ENCODE measurements at places on chromosomes 3 and 15. TPM values are rescaled to one million over a fixed set of nuclear protein-coding genes. Genes with fewer than 3 reads are reported as not detected.

The INKA1 gene
- 2.5 TPM for total RNA-seq

The AADACL2 gene
- not detected for total RNA-seq

The TRA2B gene
- 140 TPM for total RNA-seq

The BDH1 gene
- total RNA-seq, result 20.8 TPM

The GRAMD1C gene
- total RNA-seq, result 1.6 TPM

The THPO gene
- total RNA-seq, result not detected

The GOLGA8Q gene
- total RNA-seq, result not detected

The UPK1B gene
- 56.4 TPM for total RNA-seq

All from epithelial cell of proximal tubule (primary cell).